Stimulated activated CD4-positive, alpha-beta T cell treated with anti-CD3 and anti-CD28 coated beads, Interleukin-4, amount 100 ng/mL, for 1 hour (primary cell): ENCODE measurements at places on chromosomes 2 and 18.

DNA sequence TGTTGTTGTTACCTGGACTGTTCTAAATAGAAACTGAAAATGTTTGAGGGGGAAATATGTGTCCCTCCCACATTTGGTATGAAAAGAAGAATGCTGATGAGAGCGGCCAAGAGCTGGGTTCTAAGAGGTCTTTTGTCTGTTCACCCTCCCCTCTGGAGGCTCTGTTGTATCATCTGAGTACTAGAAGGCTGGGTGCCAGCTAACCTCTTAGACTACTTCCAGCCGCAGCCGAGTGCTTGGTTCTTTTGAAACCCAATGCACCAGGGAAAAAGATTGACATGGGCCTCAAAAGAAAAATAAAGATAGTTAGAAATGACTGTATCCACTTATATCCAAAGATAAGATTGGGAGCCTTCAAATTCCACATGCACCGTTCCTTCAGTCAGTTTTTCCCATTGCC is 255.9 kb downstream of the TXNL1 start:
- no peak for DNase-seq

- no peak for DNase-seq
Observed at GRCh38 chr2:232249096-232249495, 129.5 kb upstream of the ALPP start.

GRCh38 chr2:164595031-164595430 is 26.3 kb downstream of the GRB14 start:
- DNase-seq, result no peak

DNA sequence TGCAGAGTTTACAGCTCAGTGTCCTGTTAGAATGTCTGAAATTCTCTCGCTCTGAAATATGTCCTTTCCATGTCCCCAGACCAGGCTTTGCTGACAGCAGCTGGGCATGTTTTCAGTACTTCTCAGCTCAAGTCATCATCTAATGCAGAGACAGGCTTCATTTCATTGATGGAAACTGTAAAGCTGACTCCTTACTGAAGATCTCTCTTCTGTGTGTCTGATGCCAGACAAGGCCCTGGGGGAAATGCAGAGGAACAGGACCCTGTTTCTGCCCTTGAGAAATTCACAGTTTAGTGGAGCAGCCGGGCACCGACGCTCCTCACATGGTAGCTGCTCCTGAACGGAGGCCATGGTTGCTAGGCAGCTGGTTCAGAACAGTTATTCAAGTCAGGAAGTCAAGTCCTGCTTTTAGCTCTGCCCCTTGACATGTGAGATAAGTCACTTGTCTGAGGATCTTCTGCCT is 24.6 kb upstream of the FZD7 start:
- no peak for DNase-seq

DNA sequence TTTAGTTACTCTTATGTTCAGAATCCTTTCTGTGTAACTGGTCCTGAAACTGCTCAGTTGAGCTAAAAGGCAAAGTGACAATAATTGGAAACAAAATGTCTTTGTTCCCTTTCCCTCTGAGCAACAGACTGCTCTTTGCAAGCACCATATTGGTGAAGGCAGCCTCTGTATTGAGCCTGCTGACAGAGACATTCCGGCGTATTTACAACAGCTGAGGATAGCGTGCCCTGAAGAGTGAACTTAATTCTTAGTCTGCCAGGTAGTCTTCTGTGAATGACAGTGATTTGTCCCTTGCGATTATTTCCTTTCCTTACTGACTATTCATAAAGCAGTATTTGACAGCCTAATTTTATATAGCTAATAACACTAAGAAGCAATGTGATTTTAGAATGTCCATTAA is 239.1 kb downstream of the CPS1 start:
- DNase-seq, result no peak

GRCh38 chr2:232539298-232540231 is at the start of gene CHRNG:
Gene CHRNG, plus strand, starts transcription at chr2:232539692. Its CDS starts 56 bp downstream, at chr2:232539748.
- no peak for DNase-seq

GRCh38 chr2:200054681-200055468 is 99.5 kb downstream of the MAIP1 start:
- DNase-seq, result no peak
